ENCODE measurements at places on chromosomes 2 and 18.

DNA sequence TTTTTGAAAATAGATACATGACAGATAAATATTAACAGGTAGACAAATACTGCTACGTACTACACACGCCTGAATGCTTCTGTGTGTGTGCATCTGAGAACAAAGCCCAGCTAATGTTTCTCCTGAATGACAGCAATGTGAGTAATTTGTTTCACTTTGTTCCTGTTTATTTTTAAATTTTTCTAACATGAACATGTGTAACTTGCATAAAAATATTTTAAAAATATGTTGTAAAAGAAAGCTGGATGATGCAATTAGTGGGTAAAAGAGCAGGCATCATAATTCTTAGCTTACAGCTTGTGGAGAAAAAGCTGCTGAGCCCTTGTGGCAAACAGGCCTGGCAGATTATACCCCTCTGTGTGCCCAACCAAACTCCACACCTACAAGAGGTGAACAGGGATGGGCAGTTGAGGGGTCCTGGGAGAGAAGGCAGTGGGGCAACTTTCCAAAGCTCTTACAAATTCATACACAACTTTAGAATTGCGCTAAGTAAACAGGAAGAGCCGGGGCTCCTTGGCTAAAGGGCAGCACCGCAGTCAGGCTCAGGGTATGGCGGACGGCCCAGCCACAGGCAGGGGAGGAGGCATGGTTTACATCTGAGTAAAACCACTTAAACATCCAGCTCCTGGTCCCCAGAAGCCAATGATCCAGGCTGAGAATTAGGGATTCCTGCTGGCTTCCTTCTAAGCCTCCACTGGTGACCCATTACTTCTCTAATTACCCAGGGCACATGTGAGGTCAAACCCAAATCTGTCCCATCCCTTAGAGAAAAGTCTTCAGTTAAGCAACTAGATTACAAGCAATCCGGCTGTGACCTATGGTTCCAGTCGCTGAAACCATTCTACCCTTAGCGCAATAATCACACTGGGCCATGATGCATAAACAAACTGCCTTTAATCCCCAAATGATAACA, 14.0 kb downstream of the PXDN start:
- DNase-seq: no peak

- DNase-seq: no peak
These were observed 24.5 kb downstream of the GREB1 start for GRCh38 chr2:11558214-11558886.

DNA sequence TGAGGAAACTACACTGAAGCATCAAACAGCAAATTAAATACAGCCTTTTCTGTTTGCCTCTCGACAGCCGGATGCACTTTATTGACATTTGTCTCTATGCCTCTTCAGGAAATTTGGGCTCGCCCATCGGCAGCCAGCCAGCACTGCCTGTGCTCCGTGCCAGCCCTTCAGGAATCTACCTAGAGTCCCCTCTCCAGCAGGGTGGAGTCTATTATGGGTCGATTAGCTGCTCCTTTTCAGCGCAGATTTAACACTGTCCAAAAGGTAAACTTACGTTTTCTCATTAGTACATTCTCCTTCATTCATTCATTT, 91.5 kb downstream of the MYCN start:
- no peak for DNase-seq

GRCh38 chr2:238988752-238989151, 140.9 kb downstream of the TWIST2 start:
- no peak for DNase-seq

GRCh38 chr18:46657115-46657955, at the start of gene LOXHD1:
LOXHD1 (minus strand) TSS chr18:46657220; CDS start chr18:46657033, 187 bp downstream.
- DNase-seq: no peak

DNA sequence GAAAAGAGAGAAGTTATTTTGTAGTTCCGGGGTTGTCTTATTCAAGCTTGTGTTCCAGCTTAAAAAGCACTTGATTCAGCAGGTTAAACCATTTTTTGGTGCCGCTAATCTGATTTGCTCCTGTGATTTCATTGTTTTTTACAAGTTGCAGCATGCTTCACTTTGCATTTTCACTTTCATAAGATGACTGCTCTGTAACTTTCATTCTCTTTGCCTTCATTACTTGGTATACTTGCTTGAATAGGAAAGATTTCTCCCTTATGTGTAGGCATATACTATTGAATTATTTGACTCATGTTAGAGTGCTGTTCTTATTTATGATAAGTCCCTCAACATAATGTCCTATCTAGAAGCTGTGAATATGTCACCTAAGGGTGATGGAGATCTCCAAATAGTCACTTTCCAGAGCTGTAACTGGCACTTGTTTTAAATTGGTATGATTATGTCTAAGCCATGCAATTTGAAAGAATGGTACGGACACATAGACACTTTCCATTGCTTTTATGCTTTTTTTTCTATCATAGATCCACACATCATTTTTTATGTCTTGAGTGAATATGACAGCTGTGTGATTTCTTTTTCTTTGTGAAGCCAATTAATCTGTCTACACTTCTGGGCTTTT, 254.5 kb downstream of the DSEL start:
- DNase-seq: no peak

DNA sequence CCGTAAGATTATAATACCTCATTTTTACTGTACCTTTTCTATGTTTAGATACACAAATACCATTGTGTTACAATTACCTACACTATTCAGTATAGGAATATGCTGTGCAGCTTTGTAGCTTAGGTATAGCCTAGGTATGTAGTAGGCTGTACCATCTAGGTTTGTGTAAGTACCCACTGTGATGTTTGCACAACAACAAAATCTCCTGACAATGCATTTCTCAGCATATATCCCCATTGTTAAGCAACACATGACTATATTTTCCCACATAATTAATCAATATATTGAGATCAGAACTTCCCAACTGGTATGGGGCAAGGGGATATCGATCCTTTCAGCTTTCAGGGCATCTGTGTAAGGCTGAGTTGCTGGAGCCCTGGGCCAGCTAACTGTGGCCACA, 106.3 kb upstream of the OTX1 start:
- no peak for DNase-seq

- no peak for DNase-seq
These were observed 6.3 kb upstream of the EMILIN2 start for GRCh38 chr18:2840521-2840920.

DNA sequence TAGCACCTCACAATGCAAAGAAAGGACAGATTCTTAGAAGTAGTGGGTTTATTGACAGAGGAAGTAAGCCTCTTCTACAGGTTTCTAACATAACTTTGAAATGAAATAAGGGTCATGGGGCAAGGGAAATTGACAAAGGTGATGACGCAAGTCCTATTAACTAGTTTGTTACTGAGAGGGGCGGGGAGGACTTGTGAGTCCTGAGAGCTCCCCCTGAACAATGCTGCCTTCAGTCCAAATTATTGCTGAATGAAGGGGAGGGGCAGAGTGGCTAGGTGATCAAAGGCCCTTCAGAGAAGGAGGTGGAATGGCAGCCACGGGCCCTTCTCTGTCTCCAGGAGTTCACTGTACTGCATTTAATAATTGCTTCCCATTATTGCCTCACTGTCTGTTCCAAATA, 390.0 kb downstream of the MEIS1 start:
- no peak for DNase-seq

DNA sequence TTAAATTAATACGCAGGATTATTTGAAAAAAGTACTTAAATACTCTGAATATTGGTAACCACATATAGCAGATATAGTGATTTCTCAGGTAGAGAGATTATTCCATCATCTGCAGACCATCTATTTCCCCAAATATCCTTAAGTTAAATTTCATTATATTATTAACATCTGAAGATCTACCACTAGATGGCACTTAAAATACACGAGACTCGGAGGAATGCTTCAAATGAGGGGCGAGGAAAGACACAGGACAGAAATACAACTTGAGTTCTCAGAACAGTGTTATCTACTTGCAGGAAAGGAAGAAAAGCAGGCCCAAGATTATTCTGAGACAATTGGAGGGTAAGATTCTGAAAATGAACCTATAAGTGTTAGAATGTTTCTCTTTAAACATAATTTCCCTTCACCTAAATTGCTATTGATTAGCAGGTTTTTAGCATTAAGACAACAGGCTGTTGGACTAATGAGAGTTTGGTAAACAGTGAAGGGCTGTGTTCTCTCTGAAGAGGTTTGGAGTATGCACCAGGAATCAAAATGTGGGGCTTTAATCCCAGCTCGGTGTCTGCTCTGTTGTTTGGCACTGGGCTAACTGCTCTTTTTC, 76.9 kb upstream of the GCFC2 start:
- no peak for DNase-seq

GRCh38 chr2:113846429-113846828, 43.5 kb upstream of the ACTR3 start:
- no peak for DNase-seq

GRCh38 chr2:197307236-197307932, 3.2 kb downstream of the ANKRD44 start:
- no peak for DNase-seq

DNA sequence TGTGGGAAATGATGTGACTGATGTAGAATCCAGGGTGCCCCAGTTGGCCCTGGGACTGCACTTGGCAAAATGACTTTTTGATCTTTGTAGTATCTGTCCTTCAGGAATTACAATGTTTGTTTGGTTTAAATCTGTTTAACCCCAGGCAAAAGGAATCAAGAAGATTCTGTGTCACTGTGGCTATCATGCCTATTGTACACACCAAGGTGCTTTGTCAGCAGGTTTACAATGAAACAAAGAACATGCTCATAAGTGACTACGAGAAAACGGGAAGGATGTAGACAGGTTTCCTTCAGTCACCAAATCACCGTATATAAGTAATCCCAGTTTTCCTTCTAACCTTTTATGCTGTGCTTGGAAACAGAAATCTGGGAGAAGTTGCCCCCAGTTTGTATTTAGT, 109.5 kb downstream of the RTN4 start:
- DNase-seq: no peak

GRCh38 chr2:170493426-170494097, 221.6 kb upstream of the SP5 start:
- DNase-seq: no peak

DNA sequence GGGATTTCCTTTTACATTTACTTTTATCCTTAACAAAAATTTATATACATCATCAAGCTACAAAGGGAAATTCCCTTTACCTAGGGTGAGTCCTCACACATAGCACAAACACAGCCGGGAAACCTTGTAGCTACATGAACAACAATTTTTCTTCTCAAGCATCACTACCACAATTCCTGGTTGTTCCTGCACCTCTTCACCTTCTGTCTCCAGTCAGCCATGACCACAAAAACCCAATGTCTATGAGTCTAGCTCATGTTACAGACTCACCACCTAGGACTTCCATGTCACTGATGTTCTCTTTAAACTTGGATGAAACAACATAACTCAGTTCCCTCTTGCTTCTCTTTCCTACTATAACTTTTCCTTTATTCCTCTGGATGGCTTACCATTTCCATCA, 460.4 kb downstream of the MBD2 start:
- DNase-seq: no peak

GRCh38 chr18:66638856-66639629, 35.2 kb upstream of the CDH19 start:
- no peak for DNase-seq

GRCh38 chr18:74623047-74623816, 25.6 kb downstream of the ZNF407 start:
- DNase-seq: no peak

- no peak for DNase-seq
These were observed 187.1 kb downstream of the ACTR3 start for GRCh38 chr2:114076961-114077360.

GRCh38 chr18:28411806-28412205, 234.9 kb upstream of the CDH2 start:
- DNase-seq: no peak

GRCh38 chr18:3256693-3257626, 5.0 kb upstream of the MYL12B start:
- no peak for DNase-seq

- DNase-seq: no peak
These were observed 19.5 kb upstream of the CCDC102B start for GRCh38 chr18:68778280-68778886.

GRCh38 chr2:231914077-231914690, 12.0 kb downstream of the NPPC start:
- no peak for DNase-seq

DNA sequence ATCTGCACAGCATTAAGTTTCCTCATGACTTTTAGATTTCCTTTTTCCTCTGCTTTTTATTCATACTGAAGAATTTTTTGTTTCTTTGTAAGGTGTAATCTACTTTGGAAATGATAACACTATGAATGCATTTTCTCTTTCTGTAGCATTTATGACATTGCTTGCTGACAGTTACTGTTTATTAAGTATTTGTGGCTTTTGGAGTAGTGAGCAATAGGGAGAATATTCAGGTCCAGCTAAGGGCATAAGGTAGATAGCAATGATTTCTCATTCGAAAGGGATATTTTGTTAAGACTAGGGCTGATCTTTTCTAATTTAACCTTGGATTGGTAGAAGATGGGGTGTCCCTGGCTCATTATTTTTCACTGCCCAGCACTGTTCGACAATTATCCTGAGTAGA, 80.3 kb downstream of the XRCC5 start:
- no peak for DNase-seq

DNA sequence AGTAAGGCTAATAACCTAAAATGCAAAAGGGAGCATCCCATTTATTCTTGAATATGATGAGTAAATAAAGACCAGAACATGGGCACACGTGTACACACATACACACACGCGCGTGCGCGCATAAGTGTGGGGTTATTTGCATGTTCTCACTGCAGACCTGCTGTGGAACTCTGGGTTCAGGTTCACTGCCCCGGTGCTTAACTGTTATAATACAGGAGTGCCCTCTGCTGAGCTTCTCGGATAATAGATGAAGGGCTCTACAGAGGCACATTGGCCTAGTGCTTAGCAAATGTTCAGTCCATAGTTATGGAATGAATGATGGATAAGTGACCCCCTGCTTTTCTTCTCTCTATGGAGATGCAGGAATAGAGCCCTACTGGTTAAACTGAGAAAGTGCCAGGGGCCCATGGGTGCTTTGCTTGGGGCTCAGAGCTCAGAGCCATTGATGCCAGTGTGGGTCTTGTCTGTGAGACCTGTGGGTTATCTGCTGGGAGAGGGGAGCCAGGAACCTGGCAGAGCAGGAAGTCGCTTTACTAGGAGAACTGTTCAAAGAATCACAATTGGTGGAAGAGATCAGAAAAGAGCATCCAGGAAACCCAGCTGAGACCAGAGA, 3.6 kb upstream of the ARL4C start:
- no peak for DNase-seq

DNA sequence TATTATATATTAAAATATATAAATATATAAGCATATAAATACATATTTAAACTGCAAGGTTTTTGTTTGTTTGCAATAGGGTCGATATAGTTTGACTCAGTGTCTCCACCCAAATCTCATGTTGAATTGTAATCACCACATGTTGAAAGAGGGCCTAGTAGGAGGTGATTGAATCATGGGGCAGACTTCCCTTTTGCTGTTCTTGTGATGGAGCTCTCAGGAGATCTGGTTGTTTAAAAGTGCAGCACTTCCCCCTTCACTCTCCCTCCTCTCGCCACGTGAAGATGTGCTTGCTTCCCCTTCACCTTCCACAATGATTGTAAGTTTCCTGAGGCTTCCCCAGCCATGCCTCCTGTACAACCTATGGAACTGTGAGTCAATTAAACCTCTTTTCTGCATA, 2137.3 kb upstream of the CELF4 start:
- no peak for DNase-seq

- no peak for DNase-seq
These were observed 12.6 kb downstream of the NDUFAF7 start for GRCh38 chr2:37244017-37244416.

Data from D721Med (cell line).